ENCODE measurements at places on chromosomes 2 and 18.
A peak's percentile ranks its signal among the peaks of the same experiment; 100 is the strongest.

DNA sequence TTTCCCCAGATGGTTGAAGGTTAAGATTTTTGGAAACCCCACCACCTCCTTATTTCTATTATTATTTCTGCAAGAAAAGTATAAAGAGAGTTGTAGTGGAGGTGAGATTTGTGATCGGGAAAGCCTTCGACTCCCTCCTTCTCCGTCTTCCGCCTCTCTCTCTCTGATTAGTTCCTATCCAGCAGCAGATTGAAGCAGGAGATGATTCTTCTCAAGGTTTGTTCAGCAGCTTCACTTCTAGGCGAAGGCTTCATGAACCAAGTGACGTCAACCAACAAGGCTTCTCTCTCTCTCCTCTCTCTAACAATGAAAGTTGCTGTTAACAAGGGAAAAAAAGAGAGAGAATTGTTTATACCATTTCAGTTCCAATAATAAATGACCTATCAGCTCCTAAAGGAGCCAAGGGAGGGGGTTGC, at the start of gene BAZ2B:
Gene BAZ2B, minus strand, starts transcription at position 263 of the 416 bp plus-strand sequence. CDS start 137,829 bp downstream, outside the sequence.
- peak; percentile 81 for DNase-seq

- no peak for DNase-seq
Measured at GRCh38 chr2:227719641-227720040, 1.8 kb upstream of the SLC19A3 start.

DNA sequence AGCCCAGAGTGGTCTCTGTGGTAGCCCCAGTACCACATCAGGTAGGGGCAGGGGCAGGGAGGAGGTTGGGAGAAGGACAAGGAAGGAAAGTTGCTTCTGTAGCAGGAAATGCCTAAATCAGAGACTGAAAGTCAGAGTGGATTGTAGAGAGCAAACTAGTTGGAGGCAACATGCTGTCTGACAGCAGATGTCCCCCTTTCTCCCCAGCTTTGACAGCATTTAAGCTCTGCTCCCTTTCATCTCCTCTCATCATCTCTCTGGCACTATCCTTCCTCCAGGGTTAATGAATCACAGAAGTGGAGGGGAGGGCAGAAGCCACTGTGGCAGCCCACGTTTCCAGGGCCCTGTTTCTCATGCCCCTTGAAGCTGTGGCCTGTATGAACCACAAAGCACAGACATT, 50.4 kb downstream of the BOD1L2 start:
- no peak for DNase-seq

GRCh38 chr2:67289921-67290371, 107.2 kb upstream of the ETAA1 start:
- no peak for DNase-seq

GRCh38 chr2:68216454-68217310, 35.6 kb downstream of the PPP3R1 start:
- DNase-seq = no peak

- no peak for DNase-seq
Measured at GRCh38 chr2:96333708-96334107, 1.9 kb upstream of the NCAPH start.

- no peak for DNase-seq
Measured at GRCh38 chr18:79927607-79928562, 23.6 kb downstream of the SLC66A2 start.

- DNase-seq = no peak
Measured at GRCh38 chr18:50955253-50955652, 12.6 kb upstream of the ELAC1 start.

GRCh38 chr2:110219496-110220189, 7.3 kb upstream of the MTLN start:
- no peak for DNase-seq

GRCh38 chr18:8894823-8895222, 189.5 kb downstream of the MTCL1 start:
- no peak for DNase-seq

DNA sequence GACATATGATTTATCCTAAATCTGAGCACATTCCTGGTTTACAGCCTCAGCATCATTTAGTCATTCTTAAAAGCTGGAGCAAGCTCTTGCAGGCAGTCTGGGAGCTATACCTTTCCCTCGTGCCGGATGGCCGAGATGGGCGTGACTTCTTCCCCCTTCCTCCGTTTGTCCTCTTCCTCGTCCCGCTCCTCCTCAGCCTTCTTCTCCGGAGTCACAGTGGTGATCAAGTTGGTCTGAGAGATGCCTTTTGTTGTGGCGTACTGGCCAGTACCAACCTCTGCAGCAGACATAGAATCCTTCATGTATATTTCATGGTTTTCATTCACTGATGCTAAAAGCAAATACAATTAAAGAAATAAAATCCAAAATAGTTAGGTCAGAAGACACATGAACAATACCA, 124.1 kb upstream of the ZBTB14 start:
- DNase-seq = no peak

DNA sequence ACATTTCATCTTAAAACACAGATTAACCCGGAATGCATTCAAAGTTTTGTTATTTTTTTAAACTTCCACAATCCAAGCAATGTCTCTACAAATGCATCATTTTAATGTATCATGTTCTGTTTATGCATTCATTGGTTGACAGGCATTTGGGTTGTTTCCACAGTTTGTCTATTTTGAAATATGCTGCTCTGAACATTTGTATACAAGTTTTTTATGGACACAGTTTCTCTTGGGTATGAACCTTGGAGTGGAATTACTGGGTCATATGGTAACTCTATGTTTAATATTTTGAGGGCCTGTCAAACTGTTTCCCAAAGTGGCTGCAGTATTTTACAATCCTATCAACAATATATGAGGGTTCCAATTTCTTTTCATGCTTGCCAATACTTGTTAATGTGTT, 57.3 kb downstream of the GULP1 start:
- DNase-seq = no peak

DNA sequence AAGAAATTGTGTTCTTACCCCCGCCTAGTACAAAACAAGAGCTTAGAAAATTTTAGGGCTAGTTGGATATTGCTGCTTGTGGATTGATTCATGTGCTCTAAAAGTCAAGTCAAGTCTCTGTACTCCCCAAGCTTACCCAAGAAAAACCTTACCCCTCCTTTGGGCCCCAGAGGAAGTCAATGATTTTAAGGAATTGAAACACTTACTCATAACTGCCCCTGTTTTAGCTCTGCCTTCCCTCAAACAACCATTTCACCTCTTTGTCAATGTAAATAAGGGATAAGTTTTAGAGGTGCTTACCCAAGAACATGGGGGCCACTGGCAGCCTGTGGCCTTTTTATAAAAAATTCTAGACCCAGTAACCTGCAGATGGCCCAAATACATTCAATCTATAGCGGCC, 136.6 kb upstream of the RMP24 start:
- no peak for DNase-seq

- no peak for DNase-seq
Measured at GRCh38 chr2:200616656-200617055, 30.8 kb downstream of the AOX1 start.

GRCh38 chr2:95282458-95282857, 8.2 kb downstream of the PROM2 start:
- DNase-seq = no peak

Measured in left lung (tissue), 14 donors.